Natural killer cell (primary cell): ENCODE measurements at places on chromosomes 12 and 14.

DNA sequence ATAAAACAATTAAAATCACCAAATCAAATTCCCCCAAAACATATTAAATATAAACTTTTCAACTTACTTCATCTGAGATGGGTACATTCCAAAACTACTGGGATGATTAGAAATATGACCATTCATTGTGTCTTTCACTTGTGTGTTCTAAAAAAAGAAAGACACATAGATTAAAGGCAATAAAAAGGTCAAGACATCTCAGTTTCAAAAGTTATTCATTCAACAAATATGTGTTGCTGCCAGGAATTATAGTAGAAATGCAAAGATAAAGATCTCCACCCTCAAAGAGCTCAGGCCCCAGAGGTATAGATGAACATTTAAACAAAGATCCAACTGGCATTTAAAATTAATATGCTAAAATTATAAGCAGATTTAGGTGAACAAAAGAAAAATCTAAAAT is 106.4 kb downstream of the EPS8 start:
- DNase-seq = no peak

DNA sequence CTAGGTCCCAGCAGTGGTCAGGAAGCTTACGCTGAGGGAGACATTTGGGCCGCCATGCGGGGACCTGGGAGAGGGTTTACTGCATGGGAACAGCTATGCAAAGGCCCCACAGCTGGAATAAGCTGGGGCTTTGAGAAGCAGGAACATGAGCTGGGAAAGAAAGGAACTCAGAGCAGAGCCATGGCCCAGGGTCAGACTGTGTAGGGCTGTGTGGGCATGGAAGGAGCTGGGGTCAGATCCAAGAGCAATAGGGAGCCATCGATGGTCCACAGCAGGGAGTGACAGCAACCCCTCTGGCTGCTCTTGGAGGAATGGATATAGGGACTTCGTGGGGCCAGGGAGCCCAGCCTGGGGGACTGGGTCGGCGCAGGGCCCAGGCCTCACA is 151.6 kb downstream of the ADGRD1 start:
- no peak for DNase-seq

GRCh38 chr12:130538343-130539095 is 177.6 kb downstream of the RIMBP2 start:
- no peak for DNase-seq

- no peak for DNase-seq
These were observed 78.9 kb downstream of the STAB2 start for GRCh38 chr12:103665971-103666370.

DNA sequence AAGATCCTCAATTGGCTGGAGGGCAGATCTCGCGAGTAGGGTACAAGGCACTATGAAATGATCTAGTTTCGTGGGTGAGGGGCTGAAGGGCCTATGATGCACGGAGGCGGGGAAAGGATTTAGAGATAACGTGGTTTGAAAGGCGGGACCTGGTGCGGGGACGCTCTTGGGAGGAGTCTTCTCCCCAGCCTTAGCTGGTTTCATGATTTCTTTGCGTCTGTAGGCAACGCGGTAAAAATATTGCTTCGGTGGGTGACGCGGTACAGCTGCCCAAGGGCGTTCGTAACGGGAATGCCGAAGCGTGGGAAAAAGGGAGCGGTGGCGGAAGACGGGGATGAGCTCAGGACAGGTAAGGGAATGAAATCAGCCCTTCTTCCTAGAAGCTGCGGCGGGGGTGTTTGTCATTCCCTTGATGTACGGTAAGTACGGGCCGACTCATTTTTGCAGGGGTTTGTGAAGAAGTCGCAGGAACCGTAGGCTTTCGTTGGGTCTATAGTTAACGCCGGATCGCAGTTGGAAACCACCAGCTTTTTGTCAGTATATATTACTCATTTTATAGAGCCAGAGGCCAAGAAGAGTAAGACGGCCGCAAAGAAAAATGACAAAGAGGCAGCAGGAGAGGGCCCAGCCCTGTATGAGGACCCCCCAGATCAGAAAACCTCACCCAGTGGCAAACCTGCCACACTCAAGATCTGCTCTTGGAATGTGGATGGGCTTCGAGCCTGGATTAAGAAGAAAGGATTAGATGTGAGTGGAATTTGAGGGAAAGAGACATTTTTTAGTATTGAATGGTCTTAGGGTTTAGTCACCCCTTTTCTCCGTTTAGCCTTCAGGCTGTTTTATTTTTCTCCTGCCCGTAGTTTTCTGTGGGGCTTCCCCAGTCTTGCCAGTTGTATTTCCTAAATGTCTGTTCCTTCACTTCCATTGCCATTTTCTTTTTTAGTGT is 602 bp downstream of the APEX1 start:
- DNase-seq = no peak

DNA sequence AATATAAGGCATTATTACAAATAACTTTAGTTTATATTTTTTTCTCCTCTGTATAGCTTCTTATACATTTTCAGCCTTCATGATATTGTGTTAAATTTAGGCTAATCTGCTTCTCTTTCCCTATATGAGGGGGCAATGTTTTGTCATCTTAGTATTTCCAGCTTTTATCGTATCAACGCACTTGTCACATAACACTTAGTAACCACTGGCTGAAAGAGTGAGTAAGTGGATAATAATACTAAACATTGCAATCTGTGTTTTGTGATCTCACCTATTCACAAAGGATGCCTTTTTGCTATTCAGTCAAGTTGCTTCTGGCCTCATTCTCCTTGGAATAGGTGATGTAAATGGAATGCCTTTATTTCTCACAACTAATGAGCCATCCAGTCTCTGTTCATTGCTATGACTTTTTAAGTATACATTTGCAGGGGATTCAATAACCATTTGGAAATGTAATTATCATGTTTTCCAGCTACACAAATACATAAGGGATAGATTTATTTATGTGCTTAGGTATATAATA is 260.9 kb downstream of the BMP4 start:
- DNase-seq = no peak

DNA sequence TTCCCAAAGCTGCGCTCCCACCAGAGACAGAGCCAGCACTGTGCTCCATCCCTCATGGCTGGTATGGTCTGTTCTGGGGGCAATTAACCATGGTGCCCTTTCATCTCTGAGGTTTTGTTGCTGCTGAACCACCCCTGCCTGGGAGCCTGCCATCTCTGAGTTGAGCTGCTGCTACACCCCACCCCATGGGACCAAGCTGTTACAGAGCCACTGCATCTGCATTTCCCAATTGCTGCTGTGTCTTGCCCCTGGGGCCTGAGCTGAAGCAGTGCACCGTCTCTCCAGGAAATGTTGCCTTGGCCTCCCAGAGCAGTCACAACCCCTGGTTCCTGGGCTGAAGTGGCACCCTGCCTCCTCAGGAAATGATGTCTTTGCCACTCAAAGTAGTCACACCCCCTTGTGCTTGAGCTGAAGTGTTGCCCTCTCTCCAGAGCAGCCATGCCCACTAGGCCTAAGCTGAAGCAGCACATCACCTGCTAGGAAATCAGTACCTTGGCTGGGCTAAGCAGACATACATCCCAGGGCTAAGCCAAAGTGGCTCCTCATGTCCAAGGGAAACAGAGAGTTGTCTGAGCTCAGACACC is 140.3 kb downstream of the RERGL start:
- DNase-seq = no peak

GRCh38 chr12:125455556-125455955 is 390.3 kb downstream of the AACS start:
- DNase-seq = no peak

- no peak for DNase-seq
These were observed 128.5 kb upstream of the LMNTD1 start for GRCh38 chr12:25681580-25681979.

DNA sequence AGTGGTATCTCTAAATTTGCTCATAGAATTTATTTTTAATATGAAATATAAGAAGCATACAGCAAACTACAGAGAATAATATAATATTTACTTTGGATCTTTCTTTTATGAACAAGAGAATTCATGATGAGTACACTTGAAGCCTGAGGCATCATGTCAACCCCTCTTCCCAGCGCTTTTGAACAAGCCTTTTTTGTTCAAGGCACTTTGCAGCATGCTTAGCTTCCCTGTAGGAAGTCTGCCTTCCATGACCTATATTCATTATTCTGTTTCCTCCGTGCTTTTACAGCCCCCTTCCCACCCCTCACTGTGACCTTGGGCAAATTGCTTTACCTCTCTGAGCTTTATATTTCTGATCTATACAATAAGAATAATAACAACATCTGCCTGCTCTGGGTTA is 41.6 kb downstream of the SCN8A start:
- no peak for DNase-seq

- DNase-seq = no peak
These were observed 62.5 kb downstream of the BCL2L14 start for GRCh38 chr12:12133259-12133658.

GRCh38 chr12:7834701-7835100 is 38.0 kb downstream of the SLC2A14 start:
- no peak for DNase-seq

GRCh38 chr14:47651337-47651736 is 24.1 kb downstream of the MDGA2 start:
- DNase-seq = no peak

DNA sequence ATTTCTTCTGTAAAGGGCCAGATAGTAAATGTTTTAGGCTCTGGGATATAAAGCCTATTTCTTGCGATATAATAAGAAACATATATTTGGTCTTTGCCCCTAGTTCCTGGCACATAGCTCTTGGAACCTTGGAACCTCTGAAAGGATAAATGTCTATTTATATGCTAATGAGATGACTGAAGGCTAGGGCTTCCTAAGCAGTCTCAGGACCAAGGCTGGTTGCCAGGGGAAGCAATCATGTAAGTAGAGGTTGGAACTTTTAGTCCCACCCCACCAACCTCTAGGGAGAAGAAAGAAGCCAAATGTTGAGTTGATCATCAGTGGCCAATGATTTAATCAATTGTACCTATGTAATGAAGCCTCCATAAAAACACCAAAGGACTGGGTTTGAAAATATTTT is 26.6 kb upstream of the NFYB start:
- DNase-seq = no peak

DNA sequence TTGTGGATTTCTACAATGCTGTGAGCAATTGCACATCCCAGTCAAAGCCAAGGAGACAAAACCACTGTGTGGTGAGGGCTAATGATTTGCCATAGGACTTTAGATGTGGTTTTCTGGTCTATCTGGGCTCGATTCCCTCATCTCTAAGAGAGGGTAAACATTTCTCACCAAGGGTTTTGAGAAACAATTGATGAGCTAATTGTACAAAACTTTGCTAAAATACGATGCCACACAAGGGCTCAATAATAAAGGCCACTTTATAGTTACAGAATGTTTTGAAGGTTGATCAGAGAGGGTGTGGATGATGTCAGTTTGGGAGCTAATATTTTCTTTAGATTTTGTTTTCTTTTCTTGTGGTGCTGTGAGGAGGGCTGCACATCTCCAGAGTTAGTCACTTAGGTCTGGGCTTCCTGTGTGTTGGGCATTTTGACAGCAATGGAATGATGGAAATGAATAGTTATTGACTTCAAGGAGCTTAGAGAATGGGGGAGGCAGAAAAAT is 60.8 kb upstream of the SLC38A4 start:
- no peak for DNase-seq

DNA sequence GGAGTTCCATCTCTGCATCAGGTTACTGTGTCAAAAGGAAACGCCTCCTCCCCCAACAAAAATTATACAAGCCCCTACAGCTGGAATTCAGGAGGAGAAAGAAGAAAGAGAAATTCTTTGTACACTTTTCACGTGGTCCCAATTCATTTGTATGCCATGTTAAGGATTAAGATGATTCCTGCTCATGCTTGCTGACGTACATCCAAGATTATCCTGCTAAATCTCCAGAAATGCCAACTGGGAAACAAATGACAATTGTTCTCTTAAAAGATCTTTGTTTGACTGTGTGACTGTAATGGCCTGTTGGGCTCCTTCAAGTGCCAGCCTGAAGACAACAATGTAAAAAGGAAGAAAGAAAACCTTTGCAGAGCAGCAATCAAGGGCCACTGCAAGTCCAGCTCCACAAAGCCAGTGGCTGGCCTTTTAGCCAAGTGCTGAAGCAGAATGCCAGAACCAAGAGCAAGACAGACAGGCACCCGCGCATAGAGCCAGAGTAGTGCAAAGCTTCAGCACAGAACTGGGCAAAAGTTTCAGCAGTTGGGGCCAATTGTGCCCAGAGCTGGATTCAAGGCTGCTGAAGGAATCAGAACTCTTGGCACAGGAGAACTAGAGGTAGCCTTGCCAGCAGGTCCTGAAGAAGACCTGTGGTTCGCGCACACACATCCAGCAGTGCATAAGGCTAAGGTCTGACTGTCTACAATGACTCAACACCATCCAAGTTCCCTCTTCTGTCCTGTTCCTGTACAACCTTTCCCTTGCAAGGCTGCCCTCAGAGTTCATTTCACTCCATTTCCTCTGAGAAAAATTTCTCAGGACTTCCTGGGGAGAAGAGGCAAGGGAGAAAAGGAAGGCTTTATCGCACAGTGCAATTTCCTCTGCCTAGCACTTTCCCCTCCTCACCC is 209.7 kb upstream of the BMP4 start:
- DNase-seq = no peak
